ENCODE measurements at places on chromosomes 3 and 15.

GRCh38 chr3:163422671-163423070 lies 1655.6 kb downstream of the SI start:
- DNase-seq: no peak

GRCh38 chr3:114093596-114093995 lies 37.1 kb downstream of the QTRT2 start:
- DNase-seq: peak; percentile 3

DNA sequence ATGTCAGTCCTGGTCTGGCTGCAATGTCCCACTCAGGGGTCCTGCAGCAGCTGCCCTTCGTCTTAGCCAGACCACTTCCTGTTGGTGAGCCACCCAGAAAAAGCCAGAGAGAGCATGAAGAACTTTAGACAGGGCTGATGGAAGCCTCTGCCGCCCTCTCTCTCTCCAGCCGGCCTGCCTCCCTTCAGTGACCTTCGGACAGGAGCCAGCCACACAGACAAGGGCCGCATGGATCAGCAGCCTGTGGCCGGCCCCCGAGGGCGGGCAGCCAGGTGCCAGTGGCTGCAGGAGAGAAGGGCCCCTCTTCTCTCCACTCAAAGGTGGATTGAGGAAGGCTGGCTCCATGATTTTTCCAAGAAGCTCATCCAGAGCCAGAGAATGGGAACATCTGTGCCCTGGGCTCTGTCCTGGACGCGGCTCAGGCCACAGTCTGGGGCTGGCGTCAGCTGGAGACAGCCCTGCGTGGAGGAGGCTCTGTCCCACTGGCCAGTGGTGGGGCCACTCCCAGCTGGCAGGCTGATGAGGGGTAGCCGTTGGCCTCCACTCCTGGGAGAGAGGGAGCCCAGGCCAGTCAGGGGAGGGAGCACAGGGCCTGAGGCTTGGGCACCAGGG lies 42.9 kb downstream of the ISG20 start:
- no peak for DNase-seq

DNA sequence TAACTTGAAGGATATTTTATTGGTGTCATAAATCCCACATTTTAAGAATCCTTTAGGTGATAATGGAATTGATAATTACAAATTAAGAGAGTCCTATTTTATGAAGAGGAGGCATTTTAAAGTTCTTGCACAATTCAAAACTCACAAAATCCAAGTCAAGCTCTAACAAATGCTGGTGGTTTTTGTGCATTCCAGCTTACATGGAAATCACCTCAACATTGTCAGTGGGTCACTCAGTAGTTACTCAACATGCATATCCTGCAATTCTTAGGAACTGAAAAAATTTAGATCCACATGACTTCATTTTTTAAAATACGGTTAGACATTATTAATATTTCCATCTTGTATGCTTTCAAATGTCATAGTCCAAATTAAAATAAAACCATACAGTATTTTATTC lies 487.2 kb downstream of the CNTN3 start:
- DNase-seq: no peak

DNA sequence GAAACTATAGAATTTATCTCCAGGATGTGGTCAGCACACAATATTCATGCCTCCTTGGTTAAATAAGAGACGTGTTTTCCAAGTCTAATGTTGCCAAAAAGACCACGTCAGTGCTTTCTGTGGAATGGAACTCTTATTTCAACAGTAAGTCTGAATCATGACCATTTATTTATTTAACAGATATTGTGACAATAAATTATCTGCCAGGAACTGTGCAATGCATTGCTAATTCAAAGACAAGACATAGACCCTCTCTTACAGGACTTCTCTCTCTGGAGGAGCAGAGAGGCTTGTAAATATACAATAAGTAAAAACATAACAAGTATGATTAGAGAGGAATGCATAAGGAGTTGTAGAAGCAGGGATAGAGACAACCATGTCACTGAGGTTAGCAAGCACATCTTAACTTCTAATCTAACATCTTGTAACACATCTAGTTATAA lies 227.5 kb downstream of the DTWD1 start:
- DNase-seq: no peak

- no peak for DNase-seq
Measured at GRCh38 chr15:51227940-51228732, 110.3 kb downstream of the CYP19A1 start.

DNA sequence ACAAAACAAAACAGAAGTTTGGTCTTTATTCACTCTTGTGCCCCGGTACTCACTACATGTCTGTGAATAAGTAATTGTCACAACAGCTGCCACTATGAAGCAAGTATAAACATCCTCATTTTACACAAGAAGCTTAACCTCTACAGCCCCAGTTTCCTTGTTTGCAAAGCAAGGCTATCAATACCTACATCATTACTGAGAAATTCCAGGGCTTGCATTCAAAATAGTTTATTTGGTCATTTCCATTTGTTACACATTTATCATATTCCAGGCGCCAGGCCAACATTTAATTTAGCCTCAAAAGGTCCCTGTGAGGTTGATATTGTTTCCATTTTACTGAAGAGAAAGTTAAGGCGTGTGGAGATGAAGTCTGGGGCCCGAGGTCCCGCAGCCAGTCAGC lies 161.4 kb upstream of the LRTM1 start:
- DNase-seq: no peak

- DNase-seq: no peak
Measured at GRCh38 chr3:54575618-54575960, 352.3 kb downstream of the LRTM1 start.

- DNase-seq: no peak
Measured at GRCh38 chr15:34436126-34436955, 1.3 kb downstream of the GOLGA8A start.

All from nucleus accumbens (tissue), 56 donors.